ENCODE measurements at places on chromosomes 11 and 22.

- DNase-seq: no peak
Measured at GRCh38 chr11:120625565-120625964, 114.0 kb downstream of the GRIK4 start.

GRCh38 chr11:76177250-76177686 lies 29.0 kb downstream of the WNT11 start:
- no peak for DNase-seq

GRCh38 chr11:132937016-132937415 lies 595.3 kb downstream of the OPCML start:
- no peak for DNase-seq

DNA sequence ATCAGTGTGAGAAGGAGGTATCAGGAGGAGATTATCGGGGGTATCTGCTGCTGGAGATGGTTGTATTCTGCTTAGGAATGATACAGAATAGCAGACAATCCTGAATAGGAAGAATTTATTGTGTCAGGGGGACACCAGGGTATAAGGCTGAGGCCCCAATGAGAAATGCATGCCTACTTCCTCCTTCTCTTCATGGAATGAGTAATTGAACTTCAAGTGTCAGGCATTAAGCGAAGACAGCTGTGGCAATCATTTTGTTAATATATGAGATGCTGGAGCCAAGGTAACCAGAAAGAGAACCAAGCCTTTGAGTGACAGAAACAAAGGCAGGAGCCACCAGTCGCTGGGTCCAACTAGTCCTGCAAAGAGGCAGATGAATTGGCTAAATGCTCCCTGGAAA lies 49.1 kb downstream of the KIRREL3 start:
- no peak for DNase-seq

- DNase-seq: no peak
Measured at GRCh38 chr11:62647609-62648005, 1.2 kb upstream of the GANAB start.

DNA sequence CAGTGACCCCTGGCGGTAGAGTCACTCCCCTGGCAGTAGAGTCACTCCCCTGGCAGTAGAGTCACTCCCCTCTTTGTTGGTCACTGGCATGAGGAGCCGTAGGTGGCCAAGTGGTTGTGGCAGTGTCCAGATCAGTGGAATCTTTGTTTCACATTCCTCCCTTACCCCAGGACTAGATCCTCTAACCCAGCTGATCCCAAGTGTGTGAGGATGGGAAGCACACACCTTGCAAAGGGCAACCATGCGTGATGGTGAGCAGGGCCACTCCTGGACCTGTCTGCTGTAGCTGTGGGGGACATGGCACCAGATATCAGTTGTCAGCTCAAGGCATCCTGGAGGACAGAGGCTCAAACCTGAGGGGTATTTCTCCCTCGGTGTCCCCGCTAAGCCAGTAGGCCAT lies 37.8 kb downstream of the OSBP2 start:
- no peak for DNase-seq

DNA sequence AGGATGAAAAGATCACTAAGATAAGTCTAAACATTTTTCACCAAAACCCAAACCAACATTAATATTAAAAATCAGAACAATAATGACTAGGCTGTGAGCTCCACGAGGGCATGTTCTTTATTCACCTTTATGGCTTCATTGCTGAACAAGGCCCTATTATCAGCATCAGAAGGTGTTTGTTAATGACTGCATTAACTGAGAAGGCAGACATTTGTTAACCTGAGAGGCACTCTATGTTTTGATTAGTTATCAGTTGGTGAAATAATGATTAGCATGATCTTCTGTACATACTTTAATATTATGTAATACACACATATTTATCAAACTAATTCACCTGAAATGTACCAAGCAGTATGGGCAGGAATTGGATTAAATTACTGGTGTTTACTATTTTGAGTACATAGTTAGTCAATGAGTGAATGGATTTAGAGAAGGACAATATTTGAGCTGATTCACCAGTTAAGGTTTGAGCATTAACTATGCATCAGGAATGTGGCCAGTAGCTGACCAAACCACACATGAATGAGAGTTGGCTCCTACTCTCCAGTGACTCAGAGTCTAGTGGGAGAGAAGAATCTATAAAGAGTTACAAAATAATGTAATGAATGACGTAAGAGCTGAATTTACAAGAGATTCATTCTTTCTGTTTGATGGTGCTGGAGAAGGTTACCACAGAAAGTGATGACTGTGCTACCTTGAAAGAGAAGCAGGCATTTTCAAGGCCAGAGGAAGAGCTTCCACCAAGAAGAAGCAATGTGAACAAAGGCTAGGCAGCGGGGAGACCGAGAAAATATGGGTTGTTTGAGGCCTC lies 6.7 kb downstream of the IL18 start:
- DNase-seq: peak; percentile 95

- DNase-seq: no peak
Measured at GRCh38 chr22:36865346-36865745, 4.5 kb downstream of the NCF4 start.

GRCh38 chr11:87190071-87190470 lies 152.3 kb downstream of the TMEM135 start:
- DNase-seq: no peak

- no peak for DNase-seq
Measured at GRCh38 chr11:74707602-74708510, 23.4 kb downstream of the CHRDL2 start.

GRCh38 chr11:21511835-21512440 lies 680.9 kb upstream of the ANO5 start:
- DNase-seq: no peak

GRCh38 chr22:32411402-32411801 lies 645 bp downstream of the RTCB start:
- DNase-seq: no peak

- no peak for DNase-seq
Measured at GRCh38 chr11:78346799-78347198, 70.8 kb downstream of the GAB2 start.

- DNase-seq: no peak
Measured at GRCh38 chr11:79501707-79502106, 60.9 kb upstream of the TENM4 start.

Measured in skeletal muscle cell (primary cell).